ENCODE measurements at places on chromosomes 6 and 20.

DNA sequence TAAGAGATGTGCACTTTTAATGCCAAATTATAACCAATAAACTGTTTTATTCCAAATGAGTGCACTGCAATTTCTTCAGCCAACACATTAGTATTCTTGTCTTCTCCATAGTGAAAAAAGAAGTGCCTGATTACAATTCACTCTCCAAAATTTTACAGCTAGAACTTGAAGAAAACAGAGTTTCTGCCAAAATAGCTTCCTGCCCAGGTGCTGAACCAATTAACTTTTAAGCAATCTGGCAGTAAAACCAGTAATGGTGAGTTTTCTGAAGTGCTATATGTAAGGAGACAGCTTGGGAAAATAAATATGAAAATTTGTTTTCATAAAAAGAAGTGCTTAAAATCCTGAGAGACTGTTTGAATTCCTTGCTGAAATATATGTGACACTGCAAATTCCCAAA lies 266.0 kb upstream of the NT5E start:
- no peak for DNase-seq

DNA sequence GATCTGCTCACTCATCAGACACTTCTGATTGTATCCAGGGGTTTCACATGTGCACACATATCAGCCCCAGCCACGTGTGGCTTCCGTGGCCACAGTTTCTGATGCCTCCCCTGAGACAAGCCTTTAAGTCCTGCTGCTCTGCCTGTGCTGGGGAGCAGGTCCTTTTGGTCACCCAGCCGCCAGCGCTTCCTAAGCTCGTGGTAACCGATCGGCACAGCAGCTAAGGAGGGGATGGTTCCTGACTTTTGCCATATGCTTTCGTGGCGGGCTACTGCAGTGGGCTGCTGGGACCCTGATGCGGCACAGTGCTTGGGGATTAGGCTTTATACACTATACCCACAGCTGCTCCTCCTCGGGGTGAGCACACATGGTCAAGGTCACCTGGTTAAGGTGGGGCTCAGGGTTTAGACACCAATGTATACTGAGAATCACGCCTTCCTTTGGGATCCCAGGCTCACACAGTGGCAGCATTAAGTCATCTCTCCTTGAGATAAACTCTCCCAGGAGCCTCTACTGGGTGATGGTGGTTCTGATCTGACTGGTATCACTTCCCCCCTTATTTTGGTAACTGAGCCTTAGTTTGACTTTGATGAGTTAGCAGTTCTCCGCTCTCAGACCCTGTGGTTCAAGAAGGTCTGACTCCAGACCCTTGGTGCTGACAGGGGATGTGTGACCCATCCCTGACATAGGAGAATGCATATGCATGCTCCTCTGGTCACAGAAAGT lies 85.9 kb upstream of the KCNG1 start:
- DNase-seq, result no peak

DNA sequence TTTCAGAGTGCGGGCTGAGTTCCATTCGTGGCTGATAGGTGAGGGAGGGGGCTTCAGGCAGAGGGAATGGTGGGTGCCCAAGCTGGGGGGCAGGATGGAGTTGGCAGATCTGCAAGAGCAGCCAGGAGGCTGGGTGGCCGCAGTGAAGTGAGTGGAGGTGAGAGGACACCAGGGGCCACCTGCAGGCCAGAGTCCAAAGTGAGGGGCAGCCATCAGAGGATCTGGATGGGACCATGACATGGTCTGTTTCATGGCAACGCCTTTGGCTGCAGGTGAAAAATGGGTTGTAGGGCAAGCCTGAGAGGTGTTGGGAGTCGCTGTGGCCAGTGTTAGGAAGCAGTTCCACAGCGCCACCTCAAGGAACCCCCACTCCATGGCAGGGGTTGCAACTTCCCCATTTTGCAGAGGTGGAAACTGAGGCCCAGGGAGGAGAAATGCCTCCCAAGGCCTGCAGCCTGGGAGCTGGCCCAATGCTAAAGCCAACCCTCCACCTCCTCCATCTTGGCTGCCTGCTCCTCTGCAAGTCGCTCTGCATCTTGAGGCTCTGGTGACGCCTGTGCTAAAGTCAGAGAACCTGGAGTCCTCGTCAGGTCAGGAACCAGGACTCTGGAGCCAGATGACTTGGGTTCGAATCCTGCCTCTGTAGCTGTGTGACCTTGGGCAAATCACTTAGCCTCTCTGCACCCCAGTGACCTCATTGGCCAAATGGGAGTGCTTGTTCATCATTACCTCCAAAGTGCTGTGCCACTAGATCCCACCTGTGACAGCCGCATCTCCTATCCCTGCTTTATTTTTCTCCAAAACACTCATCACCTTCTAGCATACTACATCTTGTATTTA lies 153.8 kb downstream of the CEBPB start:
- no peak for DNase-seq

- no peak for DNase-seq
These were observed 12.1 kb downstream of the RBCK1 start for GRCh38 chr20:420166-420620.

- DNase-seq, result no peak
These were observed 91.1 kb upstream of the THBS2 start for GRCh38 chr6:169344750-169345065.

GRCh38 chr6:55141611-55142010 lies 32.7 kb upstream of the HCRTR2 start:
- DNase-seq, result no peak

DNA sequence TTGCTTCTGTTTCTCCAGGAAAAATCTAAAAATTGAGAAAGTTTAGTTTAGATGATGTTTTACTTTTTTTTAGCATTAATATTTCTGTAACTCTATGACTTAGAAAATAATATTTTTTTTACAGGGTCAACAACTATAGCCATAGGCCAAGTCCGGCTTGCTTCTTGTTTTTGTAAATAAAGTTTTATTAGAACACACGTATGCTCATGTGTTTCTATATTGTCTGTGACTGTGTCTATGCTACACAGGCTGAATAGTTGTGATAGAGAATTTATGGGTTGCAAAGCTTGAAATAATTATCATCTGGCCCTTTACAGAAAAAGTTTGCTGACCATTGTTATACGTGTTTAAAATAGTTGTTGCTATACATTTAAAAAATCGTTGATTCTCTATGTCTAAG lies 399.2 kb downstream of the EPM2A start:
- DNase-seq, result no peak

DNA sequence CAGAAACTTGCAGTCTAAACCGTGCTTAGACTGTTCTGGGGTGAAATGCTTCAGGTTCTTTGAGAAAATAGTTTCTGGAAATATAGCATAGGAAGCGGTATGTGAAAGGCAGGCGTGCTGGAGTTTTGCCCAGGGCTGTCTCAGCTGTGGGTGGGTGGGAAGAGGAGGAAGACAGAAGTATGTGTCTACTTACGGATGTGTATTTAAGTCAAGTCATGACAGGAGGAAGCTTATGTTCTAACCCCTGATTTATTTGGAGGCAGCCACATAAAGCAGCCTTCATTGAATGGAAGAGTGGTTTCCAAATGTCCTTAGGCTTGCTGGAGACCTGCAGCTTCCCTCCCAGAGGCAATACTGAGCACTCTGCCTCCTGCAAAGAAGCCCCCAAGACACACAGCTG lies 345.8 kb upstream of the PRND start:
- no peak for DNase-seq

- no peak for DNase-seq
These were observed 47.8 kb downstream of the ARHGAP40 start for GRCh38 chr20:38649275-38649891.

DNA sequence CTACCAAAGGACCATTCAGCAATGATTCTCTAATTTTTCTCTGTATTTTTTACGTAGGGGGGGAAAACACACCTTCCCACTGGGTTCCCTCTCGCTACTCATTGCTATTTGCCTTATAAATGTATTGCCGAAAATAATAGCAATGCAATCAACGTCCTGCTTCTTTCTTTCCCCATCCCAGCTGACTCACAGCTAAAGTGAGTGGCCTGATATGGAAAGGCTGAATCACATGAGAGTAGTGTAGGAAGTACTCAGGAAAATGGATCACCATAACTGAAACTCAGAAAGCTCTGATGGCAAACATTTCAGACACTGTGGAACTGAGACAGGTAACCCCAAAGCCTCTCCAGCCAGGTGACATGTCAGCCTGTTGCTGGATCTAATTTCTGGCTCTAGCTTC lies 49.3 kb upstream of the SRPK1 start:
- no peak for DNase-seq

- no peak for DNase-seq
These were observed 33.0 kb downstream of the CARMIL1 start for GRCh38 chr6:25312034-25312620.

DNA sequence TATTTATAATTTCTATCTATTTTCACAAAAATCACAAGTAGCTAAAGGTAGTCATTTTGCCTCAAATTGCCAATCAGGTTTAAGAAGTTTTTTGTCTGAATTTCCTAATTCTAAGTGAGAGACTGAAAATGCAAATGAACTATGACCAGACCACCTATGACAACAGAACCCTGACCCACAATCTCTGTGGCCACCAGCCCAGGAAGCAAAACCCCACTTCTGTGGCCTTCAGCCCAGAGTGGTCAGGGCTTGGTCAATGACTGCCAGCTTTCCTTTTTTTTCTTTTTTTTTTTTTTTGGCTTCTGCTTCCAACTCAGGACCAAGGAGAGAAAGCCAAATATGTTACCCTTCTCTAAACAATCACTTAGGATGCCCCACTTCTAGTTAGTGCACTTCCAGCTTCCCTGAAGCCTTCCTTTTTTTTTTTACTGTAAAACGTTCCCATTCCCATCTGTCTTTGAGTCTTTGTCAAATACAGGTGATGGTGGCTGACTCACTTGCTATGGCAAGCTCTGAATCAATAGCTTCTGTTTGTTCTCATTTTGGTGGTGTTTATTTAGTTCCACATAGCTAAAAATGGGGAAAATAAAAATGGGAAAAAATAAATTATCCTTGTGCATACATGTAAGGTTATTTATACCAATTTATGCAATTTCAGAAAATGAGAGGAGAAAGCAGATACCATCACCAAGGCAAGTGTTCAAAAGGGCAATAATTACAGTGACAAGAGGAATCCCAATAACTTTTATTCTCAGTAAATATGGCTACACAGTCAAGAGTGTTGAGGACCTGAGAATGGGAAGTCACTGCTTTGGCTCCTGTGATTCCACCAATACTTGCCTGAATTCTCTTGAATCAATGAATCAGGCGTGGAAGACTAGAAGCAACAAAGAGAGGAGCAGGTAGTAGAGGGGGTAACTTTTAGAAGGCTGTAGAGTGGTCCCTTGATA lies 170.3 kb upstream of the PDE7B start:
- no peak for DNase-seq

- DNase-seq, result no peak
These were observed 452.1 kb downstream of the GRIK2 start for GRCh38 chr6:101845621-101846020.

- no peak for DNase-seq
These were observed 398.3 kb downstream of the LAMA2 start for GRCh38 chr6:129281168-129281796.

GRCh38 chr6:118890997-118891790 lies 2.8 kb upstream of the ASF1A start:
- DNase-seq, result no peak

DNA sequence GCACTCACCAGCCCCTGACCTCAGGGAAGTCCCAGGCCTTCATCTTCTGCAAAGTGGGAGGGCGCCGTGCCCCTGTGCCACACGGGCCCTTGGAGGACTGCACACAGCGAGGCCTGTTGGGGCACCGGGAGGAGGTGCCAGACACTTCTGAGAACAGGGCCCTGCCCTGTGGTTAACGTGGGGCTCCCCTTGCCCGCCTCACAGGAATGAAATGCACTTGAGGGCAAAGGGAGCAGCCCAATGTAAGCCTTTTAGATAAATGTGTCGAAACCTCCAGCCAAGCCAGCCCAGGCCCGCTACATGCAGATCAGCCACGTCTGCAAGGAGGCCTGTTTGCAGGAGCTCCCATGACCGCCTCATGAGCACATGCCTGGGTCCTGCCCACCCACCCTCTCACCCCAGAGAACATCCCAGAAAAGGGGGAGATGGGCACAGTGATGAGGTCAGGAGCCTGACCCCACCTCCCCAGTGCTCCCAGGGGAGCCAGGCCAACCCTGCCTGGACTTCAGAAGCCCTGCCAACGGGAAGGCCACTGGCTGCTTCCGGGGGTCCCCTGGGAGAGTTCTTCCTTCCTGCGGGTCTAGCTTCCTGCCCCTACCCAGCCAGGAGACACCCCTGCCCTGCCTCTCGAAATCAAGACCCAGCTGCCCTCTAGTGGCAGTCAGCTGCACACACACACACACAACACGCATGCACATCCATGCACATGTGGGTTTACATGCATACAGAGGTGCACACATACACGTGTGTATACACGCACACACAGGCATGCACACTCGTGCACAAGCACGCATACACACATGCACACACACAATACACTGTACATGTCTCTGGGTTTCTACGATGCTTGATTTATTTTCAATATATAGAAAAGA lies 178.7 kb downstream of the TAF4 start:
- no peak for DNase-seq

Measured in activated B cell treated with CpG ODN at 0.5 μM for 24 hours (primary cell).